Lower lobe of right lung (tissue), 2 donors: ENCODE measurements at places on chromosomes 4 and X. TPM values are rescaled to one million over a fixed set of nuclear protein-coding genes. Genes with fewer than 3 reads are reported as not detected.

ASMT gene
- total RNA-seq, result not detected

ZNF157 gene
- total RNA-seq, result 0.21 TPM

GABRB1 gene
- total RNA-seq, result not detected

PDHA2 gene
- total RNA-seq, result not detected

HSFX2 gene
- not detected for total RNA-seq

WWC2 gene
- total RNA-seq, result 109 TPM

JCHAIN gene
- 191 TPM for total RNA-seq

RHOXF2 gene
- not detected for total RNA-seq

CENPVL1 gene
- not detected for total RNA-seq

ZDHHC15 gene
- total RNA-seq, result 1.8 TPM

SULT1B1 gene
- total RNA-seq, result 10.9 TPM

ADGRG4 gene
- 0.27 TPM for total RNA-seq

ATP8A1 gene
- total RNA-seq, result 84.7 TPM

NPY2R gene
- total RNA-seq, result 0.27 TPM

HNRNPH2 gene
- total RNA-seq, result 62.1 TPM

DUX4 gene
- not detected for total RNA-seq

COL25A1 gene
- total RNA-seq, result 0.35 TPM

GSX2 gene
- not detected for total RNA-seq

GAGE1 gene
- total RNA-seq, result not detected

TMPRSS11D gene
- total RNA-seq, result not detected

GPR101 gene
- total RNA-seq, result not detected

PLA2G12A gene
- total RNA-seq, result 32.0 TPM

CYSLTR1 gene
- 10.5 TPM for total RNA-seq

CT45A10 gene
- total RNA-seq, result not detected

P2RY10 gene
- 1.2 TPM for total RNA-seq

ZBED1 gene
- 46.3 TPM for total RNA-seq

IGBP1 gene
- total RNA-seq, result 60.1 TPM

HPGDS gene
- total RNA-seq, result 12.5 TPM

MBNL3 gene
- total RNA-seq, result 24.3 TPM

SASH3 gene
- total RNA-seq, result 74.9 TPM

CT45A1 gene
- not detected for total RNA-seq

FAM47E gene
- 6.4 TPM for total RNA-seq

PF4V1 gene
- not detected for total RNA-seq
